ENCODE measurements at places on chromosomes 1 and 21.

DNA sequence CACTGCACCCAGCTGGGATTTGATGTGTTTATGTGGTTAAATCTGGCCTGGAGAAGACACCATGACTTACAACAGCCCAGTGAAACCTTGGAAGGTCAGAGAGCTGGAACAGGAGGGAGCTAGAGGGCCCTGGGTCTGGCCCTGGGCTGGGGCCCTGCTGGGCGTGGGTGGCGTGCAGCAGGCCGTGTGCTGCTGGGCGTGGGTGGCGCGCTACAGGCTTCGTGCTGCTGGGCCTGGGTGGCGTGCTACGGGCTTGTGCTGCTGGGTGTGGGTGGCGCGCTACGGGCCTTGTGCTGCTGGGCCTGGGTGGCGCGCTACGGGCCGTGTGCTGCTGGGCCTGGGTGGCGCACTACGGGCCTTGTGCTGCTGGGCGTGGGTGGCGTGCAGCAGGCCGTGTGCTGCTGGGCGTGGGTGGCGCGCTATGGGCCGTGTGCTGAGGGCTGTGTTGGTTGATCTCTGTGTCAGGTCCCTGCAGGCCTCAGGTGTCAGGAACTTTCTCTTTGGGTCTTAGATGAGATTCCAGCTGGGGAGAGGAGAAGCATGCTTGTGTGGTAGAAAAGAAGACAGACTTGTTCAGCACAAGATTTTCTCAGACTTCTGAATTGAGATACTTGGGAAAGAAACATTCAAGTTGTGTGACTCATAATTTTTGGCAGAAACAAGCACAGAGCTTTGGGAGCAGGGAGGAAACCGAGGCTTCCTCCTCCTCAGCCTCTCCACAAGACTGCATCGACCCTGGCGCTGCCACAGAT lies 66.0 kb downstream of the COL18A1 start:
- peak; percentile 89 for DNase-seq

GRCh38 chr1:231241750-231242149 lies 738 bp downstream of the GNPAT start:
- DNase-seq, result peak; percentile 39

DNA sequence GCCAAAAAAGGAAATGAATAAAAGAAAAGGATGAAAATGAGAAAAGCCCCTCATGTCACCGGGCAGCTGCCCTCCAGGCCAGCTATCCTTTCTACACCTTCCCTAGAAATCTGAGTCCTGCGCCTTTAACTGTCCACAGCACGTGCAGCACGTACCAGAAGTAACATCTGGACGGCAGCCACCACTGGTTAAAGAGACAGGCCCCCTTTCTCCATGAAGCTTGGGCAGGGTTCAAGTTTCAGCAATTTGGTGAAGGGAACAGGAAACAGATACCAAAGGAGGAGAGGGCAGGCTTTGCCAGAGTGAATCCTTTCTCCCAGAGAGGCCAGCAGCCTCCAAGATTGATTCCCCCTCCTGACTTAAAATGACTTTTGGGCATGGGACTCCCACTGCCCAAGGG lies 3.6 kb upstream of the KIAA2013 start:
- DNase-seq, result peak; percentile 78

GRCh38 chr1:49051647-49052046 lies 275.0 kb upstream of the BEND5 start:
- no peak for DNase-seq

DNA sequence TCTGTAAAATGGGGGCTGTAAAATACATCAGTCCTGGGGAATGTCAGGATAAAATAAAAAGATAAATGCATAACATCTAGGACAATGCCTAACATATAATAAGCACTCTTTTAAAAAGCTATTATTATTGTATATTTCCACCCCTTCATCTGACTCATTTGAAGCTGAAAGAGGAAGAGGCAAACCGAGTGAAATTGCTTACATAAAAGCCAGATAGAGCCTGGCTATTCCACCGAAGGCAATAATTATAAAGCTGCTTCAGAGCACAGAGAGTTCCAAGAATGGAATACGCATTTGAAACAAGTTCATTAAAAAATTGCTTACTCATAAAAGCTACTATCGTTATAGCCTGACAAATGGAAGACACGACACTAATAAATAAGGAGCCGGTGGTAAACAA lies 186.1 kb upstream of the CAMK1G start:
- no peak for DNase-seq

DNA sequence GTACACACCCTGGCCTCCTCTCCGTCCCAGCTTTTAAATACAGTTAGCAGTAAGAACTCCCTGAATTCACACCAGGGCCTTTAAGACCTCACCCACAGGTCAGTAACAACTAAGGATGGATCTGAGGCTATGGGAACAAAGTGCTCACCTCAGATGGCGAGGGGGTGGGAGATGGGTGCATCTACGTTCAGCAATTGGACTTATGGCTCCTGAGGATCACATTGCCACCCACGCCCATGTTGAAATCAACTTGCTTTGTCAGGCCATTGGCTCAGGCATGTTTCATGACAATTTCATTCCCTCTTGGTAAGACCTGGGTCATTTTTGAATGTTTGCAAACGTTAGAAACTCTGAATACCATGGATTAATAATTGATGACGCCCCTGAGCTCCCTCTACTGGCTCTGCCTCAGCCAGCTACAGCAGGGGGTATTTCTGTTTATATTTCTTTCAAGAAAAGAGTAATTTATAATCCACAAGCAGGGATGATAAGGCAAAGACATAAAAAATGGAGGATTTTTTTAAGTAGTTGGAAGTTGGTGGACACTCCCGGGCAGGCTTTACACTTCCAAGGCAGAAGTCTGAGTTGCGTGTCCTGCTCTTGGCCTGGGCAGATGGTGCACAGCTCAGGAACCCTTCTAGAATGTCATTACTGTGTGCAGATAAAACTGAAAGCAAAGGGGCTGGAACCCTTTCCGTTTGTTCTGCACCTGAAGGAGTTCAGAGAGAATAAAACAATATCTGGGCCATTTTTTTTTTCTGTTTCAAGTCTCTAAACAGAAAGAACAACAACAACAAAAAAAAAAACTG lies 13.7 kb upstream of the LBR start:
- no peak for DNase-seq

DNA sequence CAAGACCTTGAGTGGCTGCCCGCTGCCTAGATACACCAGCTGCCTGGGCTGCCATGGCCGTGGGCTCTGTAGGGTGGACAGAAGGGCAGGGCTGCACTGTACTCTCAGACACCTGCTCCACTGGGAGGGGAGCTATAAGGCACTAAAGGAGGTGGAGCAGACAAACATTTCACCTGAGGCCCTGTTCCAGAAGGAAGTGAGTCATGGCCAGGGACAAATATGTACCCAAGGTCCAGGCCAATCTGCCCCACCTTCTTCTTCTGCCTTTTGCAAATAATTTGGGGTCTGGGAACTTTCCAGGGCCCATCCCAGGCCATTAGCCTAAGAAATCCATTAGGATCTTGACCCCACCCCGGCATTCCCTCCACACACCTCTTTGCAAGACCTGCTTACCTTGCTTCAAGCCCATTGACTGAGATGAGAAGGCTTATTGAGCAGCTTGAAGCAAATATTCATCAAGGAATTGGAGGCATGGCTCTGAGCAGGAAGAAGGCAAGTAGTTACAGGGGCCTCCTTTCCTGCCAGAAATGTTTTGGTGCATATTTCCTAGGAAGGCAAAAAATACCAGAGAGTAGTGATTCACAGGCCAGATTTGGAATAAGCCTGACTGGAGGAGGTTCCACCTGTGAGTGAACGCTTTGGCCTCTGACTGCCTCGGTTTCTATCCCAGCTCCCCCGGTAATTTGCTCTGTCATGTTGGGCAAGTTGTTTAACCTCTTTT lies at the start of gene CAPN8:
Gene CAPN8 (minus strand): TSS at position 110 of the 721 bp plus-strand sequence. CDS start 55 bp downstream, at position 55.
- DNase-seq, result peak; percentile 37

- peak; percentile 56 for DNase-seq
Observed at GRCh38 chr21:27590271-27590670, 623.4 kb upstream of the ADAMTS5 start.

DNA sequence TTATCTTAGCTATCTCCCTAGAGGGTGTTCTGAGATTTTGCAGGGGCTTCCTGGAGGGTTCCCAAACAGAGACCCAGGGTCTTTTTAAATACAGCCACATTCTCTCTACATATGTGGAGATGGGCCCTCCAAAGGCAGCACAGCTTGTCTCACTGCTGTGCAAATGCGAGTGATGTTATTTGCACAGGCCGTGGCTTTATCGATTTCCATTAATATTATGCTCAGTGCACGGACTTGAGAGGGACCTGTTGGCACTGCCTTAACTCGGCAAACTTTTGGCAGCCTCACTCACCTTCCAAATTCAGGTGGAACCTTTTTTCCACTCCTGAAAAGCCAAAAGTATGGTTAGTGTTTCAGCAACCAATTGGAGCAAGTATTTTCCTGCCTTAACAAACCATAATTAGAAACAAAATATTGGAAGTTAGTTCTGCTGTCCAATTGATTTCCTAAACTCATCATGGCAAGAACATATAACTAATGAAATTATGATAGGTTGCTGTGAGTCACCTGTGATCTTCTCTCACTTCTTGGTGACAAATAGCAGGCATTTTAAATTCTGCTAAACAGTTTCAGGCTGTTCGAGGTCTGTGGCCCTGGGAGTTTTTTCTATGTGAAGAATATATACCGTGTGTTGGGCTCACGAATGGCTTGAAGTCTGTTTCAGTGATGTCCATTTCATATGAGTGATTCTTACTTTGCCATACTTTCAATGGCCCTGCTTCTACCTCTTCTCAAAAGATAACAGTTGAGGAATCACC lies 10.9 kb downstream of the LHX9 start:
- DNase-seq, result no peak

DNA sequence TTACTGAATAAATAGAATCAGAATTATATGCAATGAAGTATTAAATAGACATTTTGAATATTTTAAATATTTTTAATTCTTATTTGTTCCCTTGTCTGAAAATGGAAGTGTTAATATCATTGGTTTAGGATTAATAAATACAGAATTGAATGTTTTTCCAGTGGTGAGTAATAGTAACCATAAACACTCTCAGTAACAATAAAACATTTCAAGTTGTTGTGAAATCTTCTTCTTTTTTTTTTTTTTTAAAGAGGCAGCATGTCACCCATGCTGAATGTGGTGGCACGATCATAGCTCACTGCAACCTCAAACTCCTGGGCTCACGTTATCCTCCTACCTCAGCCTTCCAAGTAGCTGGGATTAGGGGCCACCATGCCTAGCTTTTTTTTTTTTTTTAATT lies 86.2 kb upstream of the ZBTB18 start:
- peak; percentile 42 for DNase-seq

DNA sequence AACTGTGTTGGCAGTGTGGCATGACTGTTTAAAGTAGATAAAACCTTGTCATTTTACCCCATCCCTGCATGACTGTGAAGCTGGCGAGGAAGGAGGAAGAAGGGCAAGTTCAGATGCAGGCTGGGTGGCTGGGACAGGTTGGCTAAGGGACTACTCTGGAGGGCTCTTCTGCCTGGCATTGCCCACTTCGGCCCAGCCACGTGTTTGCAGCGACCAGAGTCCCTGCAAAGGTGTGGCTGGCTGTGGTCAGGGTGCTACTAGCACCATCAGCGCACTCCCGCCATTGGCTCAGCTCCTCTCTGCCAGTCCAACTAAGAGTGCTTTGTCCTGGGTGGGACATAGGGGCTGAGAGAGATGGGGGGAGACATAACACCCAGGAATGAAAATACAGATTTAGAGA lies 7.2 kb downstream of the C1orf115 start:
- no peak for DNase-seq

- no peak for DNase-seq
Observed at GRCh38 chr1:70090141-70090540, 115.2 kb downstream of the LRRC40 start.

DNA sequence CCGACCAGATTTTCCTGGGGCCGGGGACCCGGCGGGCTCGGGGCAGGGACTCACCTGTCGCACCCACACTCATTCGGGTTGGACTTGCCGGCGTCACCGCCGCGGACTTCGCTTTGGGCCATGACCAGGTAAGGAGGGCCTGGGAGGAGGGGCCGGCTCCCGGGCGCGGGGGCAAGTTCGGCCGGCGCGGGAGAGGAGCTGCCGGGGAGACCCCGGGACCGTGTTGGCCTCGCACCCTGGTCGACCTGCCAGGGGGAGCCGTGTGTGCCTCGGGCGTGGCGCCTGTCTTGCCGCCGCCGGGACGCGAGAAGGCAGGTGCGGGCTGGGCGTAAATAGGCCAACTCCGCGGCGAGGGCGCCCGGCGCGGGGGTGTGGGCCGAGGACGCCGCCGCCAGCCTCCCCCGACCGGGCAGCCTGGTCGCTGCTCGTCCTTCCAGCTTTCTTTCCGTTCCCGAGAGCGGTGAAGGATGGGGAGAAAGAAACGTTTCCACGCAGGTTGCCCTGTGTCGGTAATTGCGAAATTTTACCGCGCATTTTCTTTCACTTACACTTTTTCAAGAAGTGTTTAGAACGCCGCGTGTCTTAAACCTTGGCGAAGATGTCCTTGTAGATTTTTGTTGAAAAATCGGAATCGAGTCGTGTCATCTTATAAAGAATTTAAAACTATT lies 558 bp downstream of the USP1 start:
- DNase-seq, result peak; percentile 29

DNA sequence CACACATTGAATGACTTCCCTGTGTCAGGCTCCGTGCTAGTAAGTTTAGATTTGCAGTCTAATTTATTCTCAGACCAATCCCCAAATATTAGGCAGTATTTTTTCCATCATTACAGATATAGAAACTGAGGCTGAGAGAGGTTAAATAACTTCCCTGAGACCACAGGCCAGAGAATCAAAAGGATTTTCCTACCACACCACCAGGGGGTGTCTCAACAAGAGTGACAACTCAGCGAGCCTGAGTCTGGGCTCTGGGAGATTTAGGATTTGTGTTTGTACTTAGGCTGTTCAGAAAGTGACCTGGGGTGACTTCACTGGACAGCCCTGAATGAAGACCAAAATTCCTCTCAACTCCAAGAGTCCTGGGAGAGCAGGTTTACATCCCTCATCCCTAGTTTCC lies 13.3 kb upstream of the LCE5A start:
- peak; percentile 54 for DNase-seq

- peak; percentile 90 for DNase-seq
Observed at GRCh38 chr1:17236779-17237560, 11.9 kb upstream of the PADI3 start.

DNA sequence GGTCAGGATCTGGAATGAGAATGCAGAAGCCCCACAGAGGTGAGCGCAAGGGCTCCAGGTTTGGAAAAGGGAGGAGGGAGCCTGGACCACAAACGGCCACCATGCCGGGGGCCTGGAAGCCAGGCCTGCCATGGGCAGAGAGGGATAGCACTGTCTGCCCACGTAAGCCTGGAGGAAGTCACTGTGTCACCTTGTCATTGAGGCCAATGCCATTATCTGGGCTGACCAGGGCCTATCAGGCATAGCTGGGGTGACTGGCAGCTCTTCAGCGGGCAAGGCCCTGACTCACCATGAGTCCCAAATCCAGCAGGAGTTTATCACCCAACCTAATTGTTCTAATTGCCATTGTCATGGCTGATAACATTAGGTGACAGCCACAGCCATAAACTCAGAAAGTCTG lies 84.6 kb downstream of the MATN1 start:
- no peak for DNase-seq

- no peak for DNase-seq
Observed at GRCh38 chr1:56105397-56105796, 474.0 kb downstream of the PLPP3 start.

GRCh38 chr1:201134405-201134804 lies 7.4 kb upstream of the ASCL5 start:
- DNase-seq, result no peak

All from GM03348 (cell line).